Stimulated activated CD4-positive, alpha-beta T cell treated with anti-CD3 and anti-CD28 coated beads, Interleukin-1b, Interleukin-23, amount 100 ng/mL, for 1 hour (primary cell): ENCODE measurements at places on chromosomes 12 and 14.

DNA sequence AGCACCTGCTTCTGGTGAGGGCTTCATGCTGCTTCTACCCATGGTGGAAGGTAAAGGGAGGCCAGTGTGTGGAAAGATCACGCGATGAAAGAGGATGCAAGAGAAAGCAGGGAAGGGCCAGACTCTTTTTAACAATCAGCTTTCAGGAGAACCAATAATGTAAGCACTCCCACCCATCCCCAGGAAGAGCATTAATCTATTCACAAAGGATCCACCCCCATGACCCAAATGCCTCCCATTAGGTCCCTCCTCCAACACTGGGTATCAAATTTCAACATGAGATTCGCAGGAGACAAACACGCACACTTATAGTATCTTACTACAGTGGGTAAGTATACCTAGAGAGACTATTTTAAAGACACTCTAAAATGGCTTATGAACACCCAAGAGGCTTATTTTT is 80.5 kb upstream of the TMCC3 start:
- DNase-seq: no peak

DNA sequence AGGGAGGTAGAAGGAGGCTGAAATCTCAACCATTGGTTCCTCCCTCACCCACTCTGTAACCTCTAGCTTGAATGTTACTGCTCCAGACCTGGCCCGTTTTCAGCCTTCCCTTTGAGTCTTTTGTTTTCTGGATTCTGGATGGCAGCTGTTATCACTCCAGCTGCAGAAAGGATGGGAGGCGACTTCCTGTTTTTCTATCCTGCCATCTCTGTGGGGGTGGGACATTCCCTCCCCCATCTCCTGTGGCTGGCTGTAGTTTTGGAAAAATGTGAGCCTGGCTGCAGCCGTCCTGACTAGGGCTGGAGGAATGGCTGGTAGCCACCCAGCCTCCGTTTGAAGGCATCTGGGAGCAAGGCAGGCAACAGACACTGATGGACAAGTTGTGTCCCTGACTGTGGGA is 2.9 kb upstream of the PPFIBP1 start:
- no peak for DNase-seq

DNA sequence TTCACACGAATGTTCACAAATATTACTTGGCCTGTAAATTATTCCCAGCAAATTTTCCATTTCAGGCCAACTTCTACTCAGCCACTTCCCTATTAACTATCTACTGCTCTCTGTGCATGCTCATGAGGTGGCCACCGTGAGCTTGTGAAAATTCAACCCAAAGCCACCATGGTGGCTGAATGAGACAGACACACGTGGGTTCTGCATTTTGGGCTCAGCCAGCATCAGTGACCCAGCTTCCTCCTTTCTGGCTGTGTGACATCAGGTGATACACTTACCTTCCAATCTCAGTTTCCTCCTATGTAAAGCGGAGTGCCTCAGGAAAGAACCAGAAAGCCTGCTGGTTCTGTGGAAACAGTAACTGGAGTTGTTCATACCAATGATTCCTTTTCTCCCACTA is 175.8 kb downstream of the FOXN3 start:
- DNase-seq: no peak

- no peak for DNase-seq
Observed at GRCh38 chr12:49864798-49865090, 21.8 kb upstream of the BCDIN3D start.

- no peak for DNase-seq
Observed at GRCh38 chr12:42448841-42449240, 122.9 kb downstream of the PPHLN1 start.

GRCh38 chr14:63986789-63987533 is 134.2 kb downstream of the SYNE2 start:
- no peak for DNase-seq

DNA sequence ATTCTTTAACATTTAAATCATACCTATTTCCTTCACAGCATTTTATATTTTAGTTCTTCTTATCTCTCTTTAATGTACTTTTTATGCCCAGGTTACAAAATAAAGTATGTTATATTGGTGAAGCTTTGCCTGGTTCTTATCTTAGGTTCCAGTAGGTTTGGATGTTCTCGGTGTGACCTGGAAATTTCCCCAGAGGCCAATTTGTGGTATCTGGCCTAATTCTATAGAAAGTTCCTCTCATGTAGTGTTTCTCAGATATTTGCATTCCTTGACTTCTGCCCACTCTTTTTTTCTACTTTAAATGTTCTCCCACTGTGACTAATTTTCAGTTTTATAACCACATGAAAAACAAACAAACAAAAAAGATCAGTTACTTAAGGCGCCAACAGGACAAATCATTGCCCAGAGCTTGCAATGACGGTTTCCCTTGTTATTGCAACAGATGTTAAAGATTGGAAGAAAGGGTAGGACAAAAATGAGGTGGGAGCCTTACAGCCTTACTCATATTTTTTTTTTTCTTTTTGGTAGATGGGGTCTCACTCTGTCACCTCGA is 41.2 kb upstream of the PPM1H start:
- DNase-seq: no peak

GRCh38 chr12:54370171-54370730 is 6.0 kb upstream of the GPR84 start:
- no peak for DNase-seq

GRCh38 chr12:97923546-97923945 is 460.9 kb downstream of the RMST start:
- no peak for DNase-seq

DNA sequence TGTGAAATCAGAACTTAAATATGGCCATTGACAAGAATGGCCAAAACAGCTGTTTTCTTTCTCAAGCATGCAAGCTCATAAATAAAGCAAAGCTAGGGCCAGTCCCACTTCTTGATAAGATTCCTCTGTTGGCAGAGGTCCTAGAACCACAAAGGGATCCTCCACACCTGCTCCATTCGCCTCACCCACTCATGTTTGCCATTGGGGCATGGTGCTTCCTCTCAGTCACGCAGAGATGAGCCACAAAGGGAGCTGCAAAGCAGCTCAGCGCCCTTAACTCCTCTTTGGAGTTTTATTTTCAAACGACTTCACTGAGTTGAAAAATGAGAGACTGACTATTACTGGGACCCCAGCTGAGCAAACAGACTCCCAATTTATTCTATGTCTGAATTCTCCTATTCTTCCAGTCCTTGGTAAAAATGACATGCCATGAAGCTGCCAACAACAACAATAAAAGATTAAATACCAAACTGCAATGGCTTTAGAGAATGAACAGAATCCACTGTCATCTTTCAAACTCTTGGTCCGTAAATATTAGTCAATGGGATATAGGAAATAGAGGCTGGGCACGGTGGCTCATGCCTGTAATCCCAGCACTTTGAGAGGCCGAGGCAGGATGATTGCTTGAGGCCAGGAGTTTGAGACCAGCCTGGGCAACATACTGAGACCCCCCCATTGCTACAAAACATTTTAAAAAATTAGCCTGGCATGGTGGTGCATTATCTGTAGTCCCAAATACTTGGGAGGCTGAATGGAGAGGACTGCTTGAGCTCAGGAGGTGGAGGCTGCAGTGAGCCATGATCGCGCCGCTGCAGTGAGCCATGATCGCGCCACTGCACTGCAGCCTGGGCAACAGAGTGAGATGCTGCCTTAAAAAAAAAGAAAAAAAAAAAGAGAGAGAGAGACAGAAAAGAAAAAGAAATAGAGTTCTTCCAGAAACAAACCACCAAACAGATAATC is 16.4 kb downstream of the MANSC1 start:
- DNase-seq: no peak
